ENCODE measurements at places on chromosomes 5 and 9. TPM values are rescaled to one million over a fixed set of nuclear protein-coding genes. Genes with fewer than 3 reads are reported as not detected.

DNA sequence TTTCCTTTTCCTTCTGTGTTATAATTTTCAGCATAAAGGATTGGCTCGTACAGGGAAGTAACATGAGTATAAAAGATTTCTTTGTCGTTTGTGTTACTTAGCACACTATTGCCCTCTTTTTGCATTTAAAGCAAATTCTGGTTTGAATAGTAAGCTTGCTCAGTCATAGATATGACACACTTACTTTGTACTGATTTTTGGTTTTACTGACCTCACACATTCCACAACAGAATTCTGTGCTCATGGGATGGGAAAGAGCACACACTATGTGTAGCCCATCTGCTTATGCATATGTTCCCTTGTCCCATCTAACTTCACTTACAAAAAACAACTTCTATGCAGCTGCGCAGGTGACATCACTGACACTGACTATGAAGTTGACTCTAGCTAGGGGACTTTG is 111.9 kb upstream of the MTAP start:
- H3K4me3 ChIP-seq = no peak overlapping the region
- peaks cover 2% of the 10 kb centered on the region for H3K27me3 ChIP-seq
- no peak for DNase-seq
- no peaks in the 10 kb centered on the region for H3K36me3 ChIP-seq
- H3K4me1 ChIP-seq = peaks cover 22% of the 10 kb centered on the region
- H3K27ac ChIP-seq = no peak overlapping the region

- H3K27me3 ChIP-seq = peaks cover 11% of the 10 kb centered on the region
- no peak for DNase-seq
- H3K4me3 ChIP-seq = no peak overlapping the region
- no peaks in the 10 kb centered on the region for H3K36me3 ChIP-seq
- H3K27ac ChIP-seq = no peak overlapping the region
Observed at GRCh38 chr9:74697535-74697934, 190.2 kb downstream of the TRPM6 start.

- H3K4me3 ChIP-seq = no peak overlapping the region
- H3K36me3 ChIP-seq = no peaks in the 10 kb centered on the region
- DNase-seq = no peak
- H3K27me3 ChIP-seq = peaks cover 1% of the 10 kb centered on the region
- H3K27ac ChIP-seq = no peak overlapping the region
- no peaks in the 10 kb centered on the region for H3K4me1 ChIP-seq
Observed at GRCh38 chr5:137401946-137402345, 97.2 kb downstream of the SPOCK1 start.

Gene GPR21
- 0.88 TPM for total RNA-seq

GRCh38 chr9:19446361-19446861 is 37.6 kb downstream of the ACER2 start:
- no peaks in the 10 kb centered on the region for H3K36me3 ChIP-seq
- H3K27me3 ChIP-seq = no peaks in the 10 kb centered on the region
- peaks cover 10% of the 10 kb centered on the region for H3K4me1 ChIP-seq
- no peak for DNase-seq

- H3K4me1 ChIP-seq = peaks cover 10% of the 10 kb centered on the region
- no peak overlapping the region for H3K4me3 ChIP-seq
- no peaks in the 10 kb centered on the region for H3K27me3 ChIP-seq
- no peak overlapping the region for H3K27ac ChIP-seq
- peaks cover 18% of the 10 kb centered on the region for H3K36me3 ChIP-seq
- DNase-seq = no peak
Observed at GRCh38 chr5:41840251-41840650, 30.0 kb downstream of the OXCT1 start.

- no peak overlapping the region for H3K4me3 ChIP-seq
- DNase-seq = no peak
- no peak overlapping the region for H3K27ac ChIP-seq
Observed at GRCh38 chr5:167855818-167856217, 435.6 kb upstream of the WWC1 start.
